Activated CD4-positive, alpha-beta T cell treated with anti-CD3 and anti-CD28 coated beads for 36 hours (primary cell): ENCODE measurements at places on chromosomes 12 and 14. TPM values are rescaled to one million over a fixed set of nuclear protein-coding genes. Genes with fewer than 3 reads are reported as not detected.

Gene LRRIQ1
- not detected for total RNA-seq

- no peak for DNase-seq
These were observed 92.5 kb upstream of the EIF5 start for GRCh38 chr14:103241531-103241930.

DNA sequence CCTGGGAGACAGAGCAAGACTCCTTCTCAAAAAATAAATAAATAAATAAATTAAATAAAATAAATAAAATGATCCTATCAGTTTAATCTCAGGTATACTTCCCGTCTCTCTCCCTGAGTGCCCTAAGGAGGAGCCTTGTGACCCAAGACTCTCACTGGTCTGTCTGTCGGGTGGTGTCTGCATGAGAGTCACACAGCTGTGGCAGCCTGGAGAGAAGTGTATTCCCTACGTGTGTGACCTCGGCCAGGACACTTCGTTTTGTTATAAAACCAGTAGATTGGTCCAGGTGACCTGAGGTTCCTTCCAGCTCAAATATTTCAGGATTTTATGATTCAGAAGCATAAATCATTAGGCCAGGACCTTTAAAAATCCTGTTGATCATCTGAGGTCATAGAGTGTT is 4.8 kb downstream of the SYNE3 start:
- no peak for DNase-seq

GRCh38 chr14:105061428-105062047 is 3.7 kb downstream of the GPR132 start:
- DNase-seq: peak; percentile 84

Gene KLRB1
- total RNA-seq: 0.40 TPM

GRCh38 chr12:65432114-65432513 is 153.6 kb downstream of the MSRB3 start:
- no peak for DNase-seq

DNA sequence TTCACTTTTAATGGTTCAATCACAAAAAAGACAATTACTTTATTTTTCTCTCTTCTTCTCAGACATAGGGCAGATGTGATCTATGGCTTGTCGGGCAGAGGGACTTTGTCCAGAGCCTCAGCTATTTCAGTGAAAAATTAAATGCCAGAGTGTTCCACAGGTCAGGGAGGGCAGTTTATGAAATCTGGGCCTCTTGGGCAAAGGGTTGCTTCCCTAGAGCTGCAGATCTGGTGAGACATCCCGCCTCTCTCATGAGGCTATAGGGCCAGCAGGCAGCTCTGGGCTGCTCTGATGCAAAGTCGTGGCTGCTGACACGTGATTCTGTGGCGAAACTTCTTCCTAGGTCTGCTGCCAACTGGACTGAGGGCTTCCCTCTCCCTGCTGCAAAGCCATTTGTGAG is 6.0 kb downstream of the CLMN start:
- DNase-seq: no peak
